T-helper 17 cell (primary cell): ENCODE measurements at places on chromosomes 13 and 19.

DNA sequence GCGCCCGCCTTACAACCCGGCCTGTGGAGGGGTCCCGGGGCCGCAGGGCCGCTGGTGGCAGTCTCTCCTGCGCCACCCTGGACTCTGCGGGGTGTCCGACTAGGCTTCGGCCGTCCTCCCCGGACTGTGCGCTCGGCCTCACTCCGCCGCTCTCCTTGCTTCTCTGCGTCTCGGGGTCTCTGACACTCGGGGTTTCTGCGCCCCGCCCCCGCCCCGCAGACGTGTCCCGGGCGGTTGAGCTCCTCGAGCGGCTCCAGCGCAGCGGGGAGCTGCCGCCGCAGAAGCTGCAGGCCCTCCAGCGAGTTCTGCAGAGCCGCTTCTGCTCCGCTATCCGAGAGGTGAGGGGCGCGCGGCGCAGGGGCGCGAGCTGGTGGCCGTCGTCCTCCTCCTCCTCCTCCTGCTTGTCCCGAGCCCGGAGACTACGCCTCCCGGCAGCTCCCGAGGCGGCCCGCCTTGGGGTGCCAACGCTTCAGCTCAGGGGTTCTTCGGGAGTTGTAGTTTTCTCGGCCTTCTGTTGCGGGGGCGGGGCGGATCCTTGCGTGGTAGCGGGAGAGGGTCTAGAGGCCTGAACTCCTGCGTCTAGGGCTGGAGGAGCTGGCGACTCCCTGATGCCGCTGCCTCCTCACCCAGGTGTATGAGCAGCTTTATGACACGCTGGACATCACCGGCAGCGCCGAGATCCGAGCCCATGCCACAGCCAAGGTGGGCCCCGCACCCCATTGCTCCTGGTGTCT lies 627 bp downstream of the LIN7B start:
- DNase-seq, result peak; percentile 27

- no peak for DNase-seq
Measured at GRCh38 chr13:25687471-25688225, 315.9 kb downstream of the ATP8A2 start.

- DNase-seq, result no peak
Measured at GRCh38 chr13:22703601-22704209, 477.1 kb upstream of the SGCG start.

DNA sequence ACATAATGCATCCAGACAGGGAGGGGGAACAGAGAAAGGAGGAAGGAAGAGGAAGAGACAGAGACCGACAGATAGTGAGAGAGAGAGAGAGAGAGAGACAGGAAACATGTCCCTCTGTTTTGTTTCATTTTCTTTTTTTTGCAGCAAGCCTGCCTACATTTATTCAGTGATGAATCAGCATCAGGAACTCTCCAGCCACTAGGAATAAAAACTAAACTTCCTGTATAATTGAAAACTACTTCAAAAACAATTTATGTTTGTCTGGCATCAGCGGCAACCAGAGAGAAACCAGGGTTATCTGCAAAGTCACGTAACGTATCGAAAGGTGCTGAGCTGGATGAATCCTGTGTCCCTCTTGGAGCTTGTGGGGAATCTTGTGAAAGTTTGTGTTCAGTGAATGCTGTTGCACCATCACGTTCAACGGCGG lies 148.6 kb upstream of the SOX21 start:
- no peak for DNase-seq

DNA sequence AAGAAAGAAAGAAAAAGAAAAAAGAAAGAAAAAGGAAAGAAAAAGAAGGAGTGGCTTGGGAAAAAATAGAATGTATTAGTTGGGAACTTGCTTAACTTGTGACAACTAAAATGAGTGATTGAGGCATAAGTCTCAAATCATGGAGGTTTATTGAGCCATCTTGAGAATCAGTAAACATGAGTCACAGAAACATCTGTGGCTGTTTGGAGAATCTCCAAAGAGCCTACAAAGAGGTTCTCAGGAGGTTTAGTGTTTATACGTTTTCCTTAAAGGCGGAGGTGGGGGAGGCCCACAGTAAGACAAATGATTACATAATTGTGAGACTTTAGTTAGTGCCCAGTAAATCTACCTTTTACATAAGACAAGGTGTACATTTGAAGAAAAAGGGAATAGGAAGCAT lies 38.6 kb downstream of the WDR87 start:
- DNase-seq, result no peak

DNA sequence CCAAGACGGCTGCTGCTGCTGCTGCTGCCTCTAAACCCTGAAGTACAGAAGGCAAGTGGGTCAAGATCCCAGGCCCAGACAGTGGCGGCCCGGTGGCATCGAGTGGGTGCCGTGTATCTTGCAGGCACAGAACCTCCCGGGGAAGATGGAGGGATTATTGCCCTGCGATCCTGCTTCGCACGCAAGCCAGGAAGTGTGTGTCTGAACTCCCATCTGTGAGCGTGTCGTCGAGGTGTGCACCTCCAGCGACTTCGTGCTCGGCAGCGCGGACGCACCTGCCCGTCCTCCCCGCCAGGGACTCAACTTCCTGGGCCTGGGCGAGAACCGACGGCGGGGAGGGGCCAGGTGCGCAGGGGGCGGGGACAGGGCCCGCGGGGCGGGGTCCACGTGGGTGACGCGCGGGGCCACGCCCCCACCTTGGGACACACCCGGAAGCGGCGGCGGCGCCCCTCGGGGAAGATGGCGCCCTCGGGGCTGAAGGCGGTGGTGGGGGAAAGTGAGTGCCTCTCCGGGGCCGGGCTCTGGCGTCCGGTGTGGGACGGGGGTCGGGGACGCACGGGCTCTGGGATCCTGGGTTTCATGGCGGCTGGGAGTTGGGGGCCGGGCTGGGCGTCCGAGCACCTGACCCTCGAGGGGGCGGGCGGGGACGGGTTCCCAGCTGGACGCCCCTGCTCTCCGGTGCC lies at the start of gene STXBP2:
STXBP2 (plus strand) TSS at position 420 of the 683 bp plus-strand sequence; CDS start at position 460, 40 bp downstream.
- DNase-seq, result peak; percentile 95

DNA sequence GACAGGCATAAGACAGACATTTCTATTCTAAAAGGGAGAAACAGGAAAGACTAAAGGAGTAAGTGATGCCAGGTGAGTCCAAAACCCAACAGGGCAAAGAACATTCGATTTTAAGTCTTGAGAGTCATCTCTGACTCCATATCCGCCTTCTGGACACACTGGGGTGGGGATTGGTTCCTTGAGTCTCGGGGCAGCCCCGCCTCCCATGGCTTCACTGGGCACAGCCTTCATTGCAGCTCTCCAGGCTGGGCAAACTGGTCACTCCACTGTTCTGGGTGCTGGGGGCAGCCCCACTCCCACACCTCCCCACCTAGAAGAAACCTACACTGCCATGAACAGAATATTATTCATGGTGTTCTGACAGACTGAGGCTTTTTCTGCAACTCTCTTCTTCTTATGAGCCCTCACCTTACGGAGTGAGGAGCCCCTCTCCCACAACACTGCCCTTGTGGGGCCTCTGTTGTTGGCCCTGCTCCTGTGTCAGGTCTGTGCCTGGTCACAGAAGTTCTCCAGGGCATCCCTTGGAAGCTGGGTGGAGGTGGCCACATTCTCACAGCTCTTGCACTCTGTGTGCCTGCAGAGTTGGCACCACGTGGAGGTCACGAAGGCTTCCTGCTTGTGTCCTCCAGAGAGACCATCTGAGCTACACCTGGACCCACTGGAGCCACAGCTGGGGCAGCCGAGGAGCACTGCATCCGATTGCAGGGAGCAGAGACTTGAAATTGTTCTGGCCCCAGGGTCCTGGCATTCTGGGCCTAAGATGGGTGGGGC lies 95.4 kb downstream of the COL4A2 start:
- DNase-seq, result no peak

- DNase-seq, result no peak
Measured at GRCh38 chr13:46553521-46553885, 533 bp downstream of the LRCH1 start.

- DNase-seq, result no peak
Measured at GRCh38 chr13:30906411-30907051, 460 bp downstream of the MEDAG start.

DNA sequence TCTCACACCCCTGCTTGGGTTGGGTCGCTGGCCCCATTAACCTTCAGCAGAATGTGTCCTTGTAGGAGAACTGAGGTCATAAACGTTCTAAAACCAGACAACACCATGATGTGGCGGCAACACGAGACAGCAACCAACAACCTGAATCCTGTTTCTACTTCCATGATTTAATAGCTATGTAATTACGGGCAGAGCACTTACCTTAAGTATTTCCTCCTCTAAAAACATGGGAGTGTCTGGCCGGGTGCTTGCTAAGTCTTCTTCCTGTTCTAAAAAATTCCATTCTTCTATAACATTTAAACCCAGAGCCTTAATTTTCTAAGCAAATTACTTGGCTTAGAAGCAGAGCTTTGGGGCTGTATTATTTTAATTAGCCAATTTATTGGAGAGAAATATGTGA lies 33.5 kb upstream of the IRS2 start:
- DNase-seq, result no peak

GRCh38 chr13:38688674-38689073 lies 1.8 kb downstream of the FREM2 start:
- no peak for DNase-seq

GRCh38 chr13:106372199-106373155 lies 163.0 kb downstream of the EFNB2 start:
- DNase-seq, result no peak

DNA sequence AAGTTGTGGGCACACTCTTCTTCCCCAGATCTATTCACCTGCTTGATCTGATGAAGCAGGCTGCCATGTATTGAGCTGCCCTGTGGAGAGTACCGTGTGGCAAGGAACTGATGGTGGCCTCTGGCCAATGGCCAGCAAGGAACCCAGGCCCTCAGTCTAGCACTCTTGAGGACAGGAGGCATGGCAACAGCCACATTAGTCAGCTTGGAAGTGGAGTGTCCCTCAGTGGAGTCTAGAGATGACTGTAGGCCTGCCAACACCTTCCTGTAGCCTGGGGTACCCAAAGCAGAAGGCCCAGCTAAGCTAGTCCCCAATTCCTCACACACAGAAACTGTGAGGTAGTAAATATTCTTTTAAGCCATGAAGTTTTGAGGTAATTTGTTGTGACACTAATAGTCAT lies 412.5 kb downstream of the DACH1 start:
- no peak for DNase-seq

- DNase-seq, result no peak
Measured at GRCh38 chr19:33167438-33167837, 26.7 kb upstream of the LRP3 start.

- no peak for DNase-seq
Measured at GRCh38 chr13:40923867-40924266, 95.2 kb downstream of the ELF1 start.

DNA sequence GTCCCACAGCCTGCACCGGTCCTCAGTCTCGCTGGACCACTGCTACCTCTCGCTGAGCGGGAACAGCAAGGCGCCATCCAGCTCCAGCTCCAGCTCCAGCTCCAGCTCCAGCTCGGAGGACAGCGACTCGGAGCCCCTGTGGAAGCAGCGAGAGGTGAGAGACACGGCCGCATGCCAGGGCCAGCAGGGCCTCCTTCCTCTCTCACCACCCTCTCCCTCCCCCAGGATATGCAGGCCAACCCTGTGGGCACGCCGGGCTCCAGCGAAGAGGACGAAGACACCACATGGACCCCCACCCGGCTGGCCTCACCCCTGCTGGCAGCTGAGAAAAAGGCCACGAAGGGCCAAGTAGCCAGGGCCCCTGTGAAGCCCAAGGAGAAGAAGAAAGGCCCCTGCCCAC lies 7.3 kb downstream of the SIX5 start:
- no peak for DNase-seq

GRCh38 chr13:99866781-99867180 lies 104.8 kb downstream of the ZIC5 start:
- no peak for DNase-seq

- DNase-seq, result no peak
Measured at GRCh38 chr19:44755219-44755618, 6.7 kb downstream of the BCL3 start.

DNA sequence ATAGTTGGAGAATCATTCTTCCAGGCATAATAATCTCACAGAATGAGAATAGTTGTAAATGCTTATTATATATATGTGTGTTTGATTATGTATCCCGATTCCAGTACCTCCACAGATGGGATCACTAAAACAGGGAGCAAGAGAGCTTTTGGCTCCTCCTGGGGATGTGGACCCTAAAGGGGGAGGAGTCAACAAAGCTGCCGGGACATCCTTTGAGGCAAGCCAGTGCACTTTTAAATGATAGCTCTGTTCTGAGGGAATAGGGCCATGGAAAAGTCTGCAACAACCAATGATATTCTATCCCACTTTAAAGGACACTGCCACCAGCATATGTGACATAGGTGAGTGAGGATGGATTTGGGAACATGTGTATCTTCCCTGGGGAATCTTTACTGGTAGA lies 40.8 kb downstream of the SLITRK5 start:
- DNase-seq, result no peak

DNA sequence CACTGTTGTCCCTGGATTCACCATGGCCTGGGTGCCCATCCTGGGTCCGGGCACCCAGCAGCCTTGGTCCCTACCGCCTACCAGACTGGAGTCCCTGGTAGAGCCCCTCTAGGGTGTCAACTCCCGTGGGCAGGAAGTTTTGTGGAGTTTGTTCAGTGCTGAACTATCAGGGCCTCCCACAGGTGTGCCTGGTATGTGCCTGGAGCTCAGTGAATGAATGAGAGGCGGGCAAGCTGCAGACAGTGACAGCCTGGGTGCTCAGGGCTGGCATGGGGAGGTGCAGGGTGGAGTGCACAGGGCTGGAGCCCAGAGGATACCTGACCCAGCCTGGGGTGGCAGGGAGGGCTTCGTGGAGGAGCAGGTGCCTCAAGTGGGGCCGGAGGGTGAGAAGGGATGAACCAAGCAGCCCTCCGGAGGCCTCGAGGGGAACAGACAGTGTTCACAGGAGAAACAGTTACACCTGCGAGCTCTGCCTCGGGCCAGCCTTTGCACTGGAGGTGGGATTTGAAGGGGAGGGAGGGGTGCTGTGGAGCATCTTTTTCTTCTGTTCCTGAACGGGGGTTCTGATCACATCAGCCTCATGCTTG lies 29.6 kb downstream of the PAK4 start:
- no peak for DNase-seq
